OCI-LY7 (cell line): ENCODE measurements at places on chromosomes 11 and 22.

DNA sequence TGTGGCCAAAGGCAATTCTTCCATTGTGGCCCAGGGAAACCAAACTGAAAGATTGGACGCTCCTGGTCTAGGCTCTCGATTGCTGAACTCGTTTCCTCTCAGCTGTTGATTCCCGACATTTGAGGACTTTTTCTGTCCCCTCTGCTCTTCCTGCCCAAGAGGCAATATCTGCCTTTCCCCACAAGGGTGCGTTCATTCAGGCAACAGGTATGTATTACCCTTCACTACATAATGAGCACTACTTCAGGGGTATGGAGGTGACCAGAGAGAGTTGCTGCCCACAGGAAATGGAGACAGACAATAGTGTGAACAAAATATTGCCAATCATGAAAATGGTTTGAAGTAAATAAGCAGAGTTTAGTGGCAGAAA is 8.2 kb downstream of the PTH start:
- DNase-seq: peak; percentile 4

GRCh38 chr22:40413873-40414272 is 43.5 kb downstream of the SGSM3 start:
- DNase-seq: peak; percentile 72

- no peak for DNase-seq
Measured at GRCh38 chr22:27919942-27920755, 1.1 kb upstream of the PITPNB start.

GRCh38 chr11:2555336-2555735 is 110.5 kb downstream of the KCNQ1 start:
- DNase-seq: no peak

DNA sequence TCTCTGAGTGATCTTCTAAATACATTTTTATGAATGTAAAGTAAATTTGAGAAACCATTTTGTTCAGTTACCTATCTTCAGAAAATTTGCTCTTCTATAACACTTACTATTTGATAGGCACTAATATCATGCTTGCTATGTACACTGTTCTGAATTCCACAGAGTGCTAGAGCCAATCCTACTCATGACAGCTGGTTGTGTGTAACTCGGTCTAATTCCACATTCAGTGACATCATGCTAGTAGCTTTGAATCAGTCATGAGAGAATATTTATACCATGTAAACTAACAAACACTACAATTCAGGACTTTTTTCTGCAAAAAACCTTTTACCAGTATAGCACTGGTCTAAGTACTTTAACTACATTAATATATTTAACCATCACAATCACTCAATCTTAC is 902.9 kb downstream of the DLG2 start:
- no peak for DNase-seq

DNA sequence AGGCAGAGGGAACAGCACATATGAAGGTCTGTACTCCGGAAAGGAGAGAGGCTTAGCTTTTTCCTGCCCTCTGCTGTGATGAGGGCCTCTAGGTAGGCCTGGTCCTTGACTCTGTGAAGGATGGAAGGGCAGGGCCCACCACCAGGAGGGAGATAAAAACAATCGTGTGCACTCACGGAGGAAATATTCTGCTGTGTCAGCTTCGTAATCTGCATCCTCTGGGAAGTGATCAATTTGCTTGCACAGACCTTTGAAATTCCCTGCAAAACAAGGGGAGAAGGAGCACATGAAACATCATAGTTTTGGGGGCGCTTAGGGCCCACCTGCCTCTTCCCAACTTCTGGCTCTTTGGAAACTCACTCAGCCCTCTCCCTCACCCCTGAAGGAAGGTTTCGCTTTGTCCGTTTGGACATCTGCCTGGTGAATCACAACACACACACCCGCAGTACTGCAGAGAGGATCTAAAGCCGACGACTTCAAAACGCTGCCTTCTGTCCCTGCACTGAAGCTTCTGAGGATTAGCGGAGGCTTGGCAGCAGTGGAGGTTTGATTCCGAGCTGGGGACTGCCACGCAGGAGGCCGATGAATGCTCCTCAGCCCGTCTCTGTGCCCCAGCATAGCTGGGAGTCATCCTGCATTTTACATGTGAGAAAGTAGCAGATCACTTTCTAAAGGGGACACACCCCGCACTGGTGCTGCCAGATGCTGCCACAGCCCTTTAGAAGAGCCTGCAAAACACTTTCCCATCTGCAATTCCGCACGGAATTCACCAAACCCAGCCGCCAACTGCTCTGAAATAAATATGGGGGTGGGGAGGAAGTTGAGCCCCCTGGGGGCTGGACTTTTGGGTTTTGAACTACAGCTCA is 58.6 kb upstream of the EIF3D start:
- no peak for DNase-seq

DNA sequence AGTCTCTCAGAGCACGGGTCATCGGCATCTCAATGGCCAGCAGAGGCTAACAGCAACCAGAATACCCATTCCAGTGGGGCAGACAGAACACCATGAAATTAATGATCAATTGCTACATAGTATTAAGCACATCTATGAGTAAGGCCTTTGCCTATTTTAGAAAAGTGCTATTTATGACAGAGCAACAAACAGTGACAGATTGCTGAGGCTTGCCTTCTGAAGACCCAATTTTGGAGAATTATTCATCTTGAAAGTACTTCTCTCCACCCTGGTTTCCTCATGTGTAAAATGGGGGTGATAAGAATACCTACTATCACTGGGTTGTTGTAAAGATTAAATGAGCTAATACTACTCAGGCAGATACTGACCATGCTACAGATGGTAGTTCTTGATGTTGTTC is 232.7 kb downstream of the TENM4 start:
- no peak for DNase-seq

DNA sequence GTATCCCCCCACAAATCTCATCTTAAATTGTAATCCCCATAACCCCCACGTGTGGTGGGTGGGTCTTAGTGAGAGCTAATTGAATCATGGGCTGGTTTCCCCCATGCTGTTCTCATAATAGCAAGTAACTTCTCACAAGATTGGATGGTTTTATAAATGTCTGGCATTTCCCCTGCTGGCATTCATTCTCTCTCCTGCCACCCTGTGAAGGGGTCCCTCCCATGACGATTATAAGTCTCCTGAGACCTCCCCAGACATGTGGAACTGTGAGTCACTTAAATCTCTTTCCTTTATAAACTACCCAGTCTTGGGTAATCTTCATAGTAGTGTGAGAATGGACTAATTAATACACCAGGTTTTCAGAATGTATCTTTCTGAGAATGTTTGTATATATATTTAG is 1159.4 kb downstream of the FAM181B start:
- DNase-seq: no peak

- DNase-seq: no peak
Measured at GRCh38 chr11:46617972-46618314, 590 bp downstream of the ATG13 start.

DNA sequence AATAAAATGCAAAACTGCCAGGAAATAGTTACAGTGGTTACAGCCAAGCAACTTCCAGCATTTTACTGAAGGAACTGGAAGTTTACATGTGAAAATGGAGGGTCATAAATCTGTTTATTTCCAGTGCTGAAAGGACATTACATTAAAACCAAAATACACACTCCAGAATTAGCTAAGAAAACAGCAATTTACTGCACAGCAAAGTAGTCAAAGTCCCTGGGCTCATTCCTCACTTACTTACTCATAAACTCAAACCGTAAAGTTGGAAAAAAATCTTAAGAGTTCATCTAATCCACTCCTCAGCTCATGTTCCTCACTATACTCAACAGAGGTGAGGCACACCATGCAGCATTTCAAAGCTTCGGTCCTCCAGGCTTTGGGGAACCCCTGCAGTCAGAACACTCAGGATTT is 17.4 kb downstream of the CTSC start:
- DNase-seq: no peak

DNA sequence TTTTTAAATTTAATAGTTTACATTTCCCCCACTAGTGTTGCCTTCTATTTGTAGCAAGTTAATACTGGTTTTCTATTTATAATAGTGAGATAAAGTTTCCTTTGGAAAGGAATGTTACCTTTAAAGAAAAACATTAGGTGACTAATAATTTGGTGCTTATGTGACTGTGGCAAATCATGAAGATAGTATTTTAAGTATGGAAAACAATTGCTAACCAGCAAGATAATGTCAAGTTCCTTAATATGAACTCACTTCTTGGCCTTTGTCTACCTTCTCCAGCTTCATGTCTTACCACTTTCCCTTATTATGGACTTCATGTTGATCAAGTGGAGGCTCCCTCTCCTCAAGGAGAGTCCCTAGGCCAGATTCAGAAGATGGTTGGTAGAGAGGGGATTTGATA is 27.2 kb downstream of the ARHGEF12 start:
- no peak for DNase-seq

- DNase-seq: no peak
Measured at GRCh38 chr22:46767249-46767985, 5.0 kb downstream of the TBC1D22A start.

DNA sequence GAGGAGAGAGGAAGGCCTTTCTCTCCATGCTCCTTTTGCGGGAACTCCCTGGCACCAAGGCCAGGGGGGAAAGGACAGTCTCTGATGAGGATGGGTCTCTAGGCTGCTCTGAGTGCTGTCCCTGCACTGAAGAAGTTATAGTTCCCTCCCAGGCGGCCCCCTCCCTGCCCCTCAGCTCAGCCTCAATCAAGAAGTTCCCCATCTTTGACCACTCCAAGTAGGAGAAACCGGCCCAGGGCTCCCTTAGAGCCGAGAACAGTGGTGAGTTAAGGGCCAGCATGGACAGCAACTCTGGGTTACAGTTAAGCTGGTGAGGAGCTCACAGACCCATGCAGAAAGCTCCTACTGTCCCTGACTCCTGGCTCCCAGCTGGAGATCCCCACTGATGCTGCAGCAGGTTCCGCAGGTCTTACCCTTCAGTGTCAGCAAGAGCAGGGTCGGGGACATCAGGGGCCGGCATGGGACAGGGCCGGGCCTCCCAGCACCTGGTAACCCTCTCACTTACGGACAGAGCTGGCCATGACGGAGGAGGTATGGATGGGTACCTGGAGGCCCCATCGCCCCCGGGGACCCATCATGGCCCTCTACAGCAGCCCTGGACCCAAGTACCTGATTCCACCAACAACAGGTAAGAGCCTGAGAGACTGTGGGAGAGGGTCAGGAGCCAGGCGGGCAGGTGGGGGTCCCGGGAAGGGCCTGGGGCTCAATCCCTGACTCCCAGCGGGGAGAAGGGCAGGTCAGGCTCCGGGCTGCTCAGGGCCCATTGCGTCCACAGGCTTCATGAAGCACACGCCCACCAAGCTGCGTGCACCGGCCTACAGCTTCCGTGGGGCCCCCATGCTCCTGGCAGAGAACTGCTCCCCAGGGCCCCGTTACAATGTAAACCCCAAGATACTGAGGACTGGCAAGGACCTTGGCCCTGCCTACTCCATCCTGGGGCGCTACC is 4.2 kb downstream of the SCGB1C1 start:
- DNase-seq: no peak

GRCh38 chr22:48268771-48269552 is 1506.5 kb downstream of the TBC1D22A start:
- DNase-seq: no peak

- DNase-seq: peak; percentile 29
Measured at GRCh38 chr11:58927393-58928106, 11.7 kb upstream of the GLYATL1 start.

GRCh38 chr22:20951932-20952380 is 15.1 kb upstream of the AIFM3 start:
- no peak for DNase-seq

DNA sequence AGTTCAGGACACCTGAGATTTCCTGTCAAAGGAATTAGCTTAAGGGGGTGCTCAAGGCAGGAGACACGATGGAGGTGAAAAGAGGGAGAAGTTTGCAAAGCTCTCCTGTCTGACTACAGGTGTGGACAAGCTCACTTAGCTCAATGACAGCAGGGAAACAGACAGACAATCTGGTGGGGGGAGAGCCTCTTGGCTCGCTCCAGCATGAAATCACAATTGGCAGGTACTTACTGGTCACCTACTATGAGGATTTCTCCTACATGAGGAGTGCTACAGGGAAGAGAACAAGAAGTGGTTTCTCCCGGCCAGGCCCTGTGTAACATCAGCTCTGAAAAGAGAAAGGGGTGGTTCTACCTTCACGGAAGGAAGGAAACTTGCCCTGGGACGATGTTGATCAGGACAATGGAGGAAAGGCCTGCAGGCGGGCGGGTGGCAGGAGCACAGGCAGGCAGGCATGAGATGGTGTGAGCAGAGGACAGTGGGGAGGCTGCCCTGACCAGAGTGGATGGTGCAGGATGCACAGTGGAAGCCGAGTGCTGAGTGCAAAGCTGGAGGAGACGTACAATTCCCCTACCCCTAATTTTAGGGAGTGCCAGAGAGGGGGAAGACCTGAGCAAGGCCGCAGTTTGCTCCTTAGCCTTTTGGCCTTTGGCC is 57.9 kb upstream of the CRTAM start:
- no peak for DNase-seq

- no peak for DNase-seq
Measured at GRCh38 chr11:75307058-75307457, 44.4 kb downstream of the ARRB1 start.

GRCh38 chr11:69520186-69520916 is 38.9 kb downstream of the LINC01488 start:
- no peak for DNase-seq

DNA sequence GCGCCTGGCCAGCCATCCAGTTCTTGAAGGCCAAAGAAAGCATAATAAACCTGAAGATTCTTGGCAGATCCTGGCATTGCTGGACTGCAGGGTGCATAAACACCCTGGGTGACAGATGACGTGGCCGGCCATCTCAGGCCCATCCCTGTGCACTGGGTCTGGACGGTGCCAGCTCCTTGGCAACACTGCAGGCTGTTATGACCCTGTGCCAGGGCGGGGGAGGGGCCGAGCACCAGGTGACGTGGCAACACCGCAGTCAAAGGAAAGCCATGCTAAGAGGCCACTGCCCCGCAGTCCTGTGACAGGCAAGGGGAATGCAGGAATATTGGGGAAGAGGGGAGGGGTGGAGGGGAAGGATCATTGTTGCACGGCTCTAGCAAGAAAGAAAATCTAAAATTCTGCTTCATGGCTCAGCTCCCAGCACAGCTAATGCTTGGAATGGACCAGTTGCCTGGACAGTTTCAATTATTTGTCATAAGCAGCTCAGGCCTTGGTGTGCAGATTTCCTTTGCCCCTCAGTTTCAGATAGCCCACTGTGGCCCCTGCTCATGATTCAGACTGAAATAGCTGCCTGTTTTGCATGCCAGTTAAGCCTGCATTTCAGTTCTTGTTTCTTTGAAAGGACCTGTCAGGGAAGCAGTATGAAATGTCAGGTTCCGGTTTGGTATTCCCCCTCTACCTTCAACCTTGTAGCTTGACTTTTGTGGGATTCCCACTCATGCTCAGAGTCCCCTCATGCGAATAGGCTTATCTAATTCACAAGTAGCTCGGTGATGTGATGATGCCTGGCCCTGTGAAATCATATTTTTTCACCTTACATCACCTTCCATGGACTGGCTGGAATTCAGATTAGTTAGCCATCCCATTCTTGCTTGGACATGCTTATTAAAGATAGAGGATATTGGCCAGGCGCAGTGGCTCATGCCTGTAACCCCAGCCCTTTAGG is 29.7 kb upstream of the DDX6 start:
- DNase-seq: peak; percentile 91

- no peak for DNase-seq
Measured at GRCh38 chr11:7639643-7640025, 33.7 kb downstream of the CYB5R2 start.

DNA sequence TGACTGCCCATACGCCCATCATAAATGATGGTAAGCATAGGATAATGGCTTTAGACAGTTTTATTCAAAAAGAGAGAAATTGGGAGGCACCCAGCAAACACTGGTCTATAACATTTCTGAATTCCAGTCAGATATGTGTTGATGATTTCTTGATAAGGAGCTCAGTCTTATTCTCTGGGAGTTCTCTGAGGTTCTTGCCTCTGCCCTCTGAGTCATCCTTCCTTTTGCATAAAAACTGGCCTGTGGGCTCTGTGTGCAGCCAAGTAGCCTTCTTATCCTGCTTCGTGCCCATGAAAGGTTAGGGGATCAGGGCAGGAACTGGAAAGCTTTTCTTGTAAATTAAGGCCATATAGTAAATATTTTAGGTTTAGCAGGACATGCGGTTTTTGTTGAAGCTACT is 48.9 kb downstream of the FAR1 start:
- no peak for DNase-seq
